ENCODE measurements at places on chromosomes 2 and 18.
A peak's percentile ranks its signal among the peaks of the same experiment; 100 is the strongest.

DNA sequence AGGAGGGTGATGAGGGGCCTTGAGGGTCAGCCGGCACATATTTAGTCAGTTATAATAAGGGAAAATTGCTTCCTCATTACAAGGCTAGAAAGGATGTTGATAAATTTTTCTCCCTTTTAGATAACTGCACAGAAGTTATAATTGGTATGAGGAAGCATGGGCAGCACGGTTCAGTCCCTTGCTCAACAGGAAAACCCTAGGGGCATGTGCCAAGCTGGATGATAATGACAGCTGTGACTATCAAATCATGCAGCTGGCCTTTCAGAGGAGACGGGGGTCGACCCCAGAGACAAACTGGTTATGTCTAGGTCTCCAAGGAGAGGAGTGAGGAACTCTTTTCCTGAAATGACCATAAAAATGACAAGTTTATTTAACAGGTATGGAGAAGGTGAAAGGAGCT, 448.1 kb upstream of the VRK2 start:
- no peak for DNase-seq

- DNase-seq, result no peak
Observed at GRCh38 chr2:40371525-40372282, 80.2 kb downstream of the SLC8A1 start.

- no peak for DNase-seq
Observed at GRCh38 chr2:224594840-224595239, 9.7 kb upstream of the CUL3 start.

DNA sequence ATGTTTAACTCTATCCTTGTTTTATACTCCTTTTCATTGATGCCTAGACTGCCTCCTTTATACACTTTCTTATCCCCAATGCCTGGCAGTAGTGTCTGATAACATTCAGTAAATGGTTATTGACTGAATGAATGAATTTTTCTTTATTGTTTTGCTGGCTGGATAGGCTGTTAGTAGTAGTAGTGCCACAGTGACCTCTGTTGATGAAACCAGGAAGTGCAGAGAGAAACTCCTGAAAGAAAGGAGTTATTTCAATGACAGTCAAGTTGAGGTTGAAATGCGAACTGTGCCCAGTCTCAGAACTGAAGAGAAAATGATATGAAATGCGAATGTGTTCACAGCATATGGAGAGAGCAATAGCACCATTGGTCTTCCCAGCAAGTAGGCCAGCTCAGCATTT, 26.8 kb upstream of the SLC9A2 start:
- no peak for DNase-seq

DNA sequence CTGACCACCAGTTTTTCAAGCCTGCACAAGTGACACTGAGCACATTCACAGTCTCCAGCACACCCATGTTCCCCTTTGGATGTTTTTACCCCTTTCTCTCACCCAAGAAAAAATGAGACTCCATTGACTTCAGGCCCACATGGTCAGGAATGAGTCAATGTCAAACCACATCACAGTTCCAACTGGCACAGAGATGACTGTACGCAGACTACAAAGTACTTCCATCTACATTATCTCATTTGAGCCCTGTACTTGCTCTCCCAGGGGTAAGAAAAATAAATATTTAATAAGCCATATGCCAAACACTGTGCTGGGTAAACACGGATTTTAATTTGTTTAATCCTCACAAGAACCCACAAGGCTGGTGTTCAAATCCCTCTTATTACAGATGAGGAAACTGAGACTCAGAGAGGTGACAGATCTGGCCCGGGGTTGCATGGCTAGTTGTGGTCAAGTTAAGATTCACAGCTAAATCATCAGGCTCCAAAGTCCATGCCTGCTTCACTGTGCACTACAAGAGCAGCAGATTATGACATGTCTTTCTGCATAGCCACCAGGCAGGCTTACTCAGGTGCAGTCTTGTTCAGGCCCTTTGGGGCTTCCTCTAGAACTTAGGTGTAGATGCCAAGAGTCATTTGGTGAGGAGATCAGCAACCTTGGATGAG, 106.1 kb downstream of the TXNL1 start:
- peak; percentile 52 for DNase-seq

DNA sequence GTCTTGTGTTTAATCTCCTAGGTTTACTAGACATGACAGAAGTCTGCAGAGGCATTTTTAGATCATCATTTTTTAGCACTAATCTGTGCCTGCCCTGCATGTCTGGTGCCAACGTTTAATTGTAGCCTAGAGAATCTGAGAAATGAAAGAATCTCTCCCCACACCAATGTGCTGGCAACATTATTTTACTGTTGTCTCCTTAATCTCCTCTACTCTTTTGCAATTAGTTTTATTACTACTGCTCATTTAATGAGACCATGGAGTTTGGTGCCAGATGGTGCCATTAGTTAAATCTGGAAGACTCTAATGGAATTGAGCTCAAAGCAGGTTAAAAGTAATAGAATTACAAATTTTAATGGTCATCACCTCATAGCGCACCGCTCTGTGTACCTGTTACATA, 4.0 kb upstream of the SPP2 start:
- DNase-seq, result no peak

GRCh38 chr2:190713471-190713870, 64.6 kb downstream of the NAB1 start:
- DNase-seq, result no peak

DNA sequence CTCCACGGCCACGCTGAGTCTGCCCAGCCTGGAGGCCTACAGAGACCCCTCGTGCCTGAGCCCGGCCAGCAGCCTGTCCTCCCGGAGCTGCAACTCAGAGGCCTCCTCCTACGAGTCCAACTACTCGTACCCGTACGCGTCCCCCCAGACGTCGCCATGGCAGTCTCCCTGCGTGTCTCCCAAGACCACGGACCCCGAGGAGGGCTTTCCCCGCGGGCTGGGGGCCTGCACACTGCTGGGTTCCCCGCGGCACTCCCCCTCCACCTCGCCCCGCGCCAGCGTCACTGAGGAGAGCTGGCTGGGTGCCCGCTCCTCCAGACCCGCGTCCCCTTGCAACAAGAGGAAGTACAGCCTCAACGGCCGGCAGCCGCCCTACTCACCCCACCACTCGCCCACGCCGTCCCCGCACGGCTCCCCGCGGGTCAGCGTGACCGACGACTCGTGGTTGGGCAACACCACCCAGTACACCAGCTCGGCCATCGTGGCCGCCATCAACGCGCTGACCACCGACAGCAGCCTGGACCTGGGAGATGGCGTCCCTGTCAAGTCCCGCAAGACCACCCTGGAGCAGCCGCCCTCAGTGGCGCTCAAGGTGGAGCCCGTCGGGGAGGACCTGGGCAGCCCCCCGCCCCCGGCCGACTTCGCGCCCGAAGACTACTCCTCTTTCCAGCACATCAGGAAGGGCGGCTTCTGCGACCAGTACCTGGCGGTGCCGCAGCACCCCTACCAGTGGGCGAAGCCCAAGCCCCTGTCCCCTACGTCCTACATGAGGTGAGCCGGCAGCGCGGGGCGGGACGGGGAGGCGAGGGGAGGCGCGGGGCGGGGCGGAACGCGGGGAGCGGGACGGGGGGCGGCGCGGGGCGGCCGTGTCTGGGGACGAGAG, 15.2 kb downstream of the NFATC1 start:
- DNase-seq, result no peak

DNA sequence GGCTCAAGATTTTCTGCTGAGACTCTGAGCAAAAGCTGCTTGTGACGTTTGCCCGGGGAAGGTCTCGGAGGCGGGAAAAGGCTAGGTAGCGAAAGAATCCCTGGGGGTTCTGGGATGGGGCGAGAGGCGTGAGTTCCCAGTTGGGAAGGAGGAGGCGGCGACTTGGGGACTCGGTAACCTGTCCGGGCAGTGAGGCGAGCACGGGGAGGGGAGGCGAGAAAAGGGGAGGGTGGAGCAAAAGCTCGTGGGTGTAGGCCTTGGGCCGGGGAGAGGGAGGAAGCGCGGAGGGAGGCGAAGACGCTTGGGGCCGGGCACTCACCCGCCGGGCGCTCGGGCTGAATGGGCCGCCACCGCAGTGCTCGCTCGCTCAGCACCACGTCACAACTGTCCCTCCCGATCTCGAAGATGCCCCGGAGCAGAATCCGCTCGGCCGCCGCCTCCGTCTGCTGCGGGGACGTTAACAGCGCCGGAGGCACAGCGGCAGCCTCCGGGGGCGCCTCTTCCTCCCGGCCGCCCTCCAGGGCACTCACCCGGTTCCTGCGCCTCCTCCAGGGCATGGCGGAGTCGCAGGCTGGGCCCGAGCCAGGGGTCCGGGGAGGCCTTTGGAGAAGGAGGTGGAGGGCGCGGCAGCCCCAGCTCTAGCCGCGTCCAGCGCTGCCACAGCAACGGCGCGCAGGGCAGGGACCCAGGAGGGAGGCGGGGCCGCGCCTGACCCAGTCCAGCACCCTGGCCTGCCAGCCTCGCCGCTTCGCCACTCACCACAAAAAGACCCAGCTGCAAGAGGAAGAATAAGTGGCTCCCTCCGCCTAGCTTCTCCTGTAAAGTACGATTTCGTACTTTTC, at the start of gene CERKL:
Gene CERKL, minus strand, starts transcription at position 656 of the 842 bp plus-strand sequence. Its CDS starts 99 bp downstream, at position 557.
- DNase-seq, result peak; percentile 62

GRCh38 chr2:3644891-3645605, 13.0 kb upstream of the ALLC start:
- DNase-seq, result no peak

Measured in activated CD8-positive, alpha-beta memory T cell treated with anti-CD3 and anti-CD28 coated beads, Interleukin-2, amount 50 U/mL, for 48 hours (primary cell).